Stimulated activated CD8-positive, alpha-beta memory T cell treated with anti-CD3 and anti-CD28 coated beads, Interleukin-7, amount 100 ng/mL, for 48 hours (primary cell): ENCODE measurements at places on chromosomes 7 and 10.
A peak's percentile ranks its signal among the peaks of the same experiment; 100 is the strongest.

DNA sequence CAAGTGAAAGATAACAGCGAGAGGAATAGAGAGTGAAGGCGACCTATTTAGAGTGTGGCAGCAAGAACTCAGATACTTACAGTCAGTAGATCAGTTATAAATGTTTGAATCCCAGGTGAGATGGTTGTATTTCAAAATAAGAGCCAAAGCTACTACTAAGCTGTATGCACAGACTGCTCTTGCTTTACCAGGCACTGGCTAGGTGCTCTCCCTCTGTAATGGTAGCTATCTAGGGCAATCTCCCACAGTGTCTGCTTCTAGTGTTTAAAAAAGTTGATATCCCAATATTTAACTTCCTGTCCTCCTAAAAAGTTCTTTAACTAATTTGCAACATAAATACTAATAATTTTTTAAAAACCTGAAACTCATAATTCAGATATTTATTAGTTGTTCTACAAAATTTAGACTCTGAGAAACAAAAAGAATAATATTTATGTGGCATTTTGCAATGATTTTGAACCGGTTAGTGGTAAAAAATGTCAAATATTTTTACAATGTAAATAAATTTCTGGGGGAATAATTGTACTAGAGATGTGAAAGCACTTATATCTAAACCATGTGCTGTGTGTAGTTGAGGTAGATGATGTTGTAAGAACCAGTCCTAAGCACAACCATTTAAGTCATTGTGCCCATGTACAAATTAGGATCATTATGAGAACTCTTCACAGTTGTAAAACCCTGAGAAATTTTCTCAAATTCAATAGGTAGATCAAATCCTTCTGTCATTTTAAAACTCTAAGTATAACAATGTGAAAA, 349.3 kb upstream of the SEMA3D start:
- no peak for DNase-seq

DNA sequence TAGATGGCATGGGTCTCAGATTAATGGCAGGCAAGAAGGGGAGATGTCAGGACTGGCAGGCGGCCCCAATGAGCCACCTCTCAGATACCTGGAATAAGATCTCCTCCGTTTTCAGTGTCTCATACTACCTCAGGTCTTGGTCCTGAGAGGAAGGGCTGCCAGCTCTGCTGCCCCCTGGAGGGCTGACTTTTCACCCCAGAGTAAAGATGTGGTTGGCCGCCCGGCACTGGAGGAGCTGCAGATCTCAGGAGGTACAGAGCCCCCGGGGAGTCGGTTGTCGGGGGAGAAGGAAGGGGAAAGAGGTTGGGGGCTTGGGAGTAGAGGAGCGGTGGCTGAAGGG, 642 bp upstream of the COL13A1 start:
- DNase-seq: peak; percentile 11

- no peak for DNase-seq
Observed at GRCh38 chr7:123905714-123906113, 19.3 kb upstream of the SPAM1 start.

GRCh38 chr10:22754296-22754695, 39.9 kb upstream of the PIP4K2A start:
- no peak for DNase-seq

- DNase-seq: no peak
Observed at GRCh38 chr7:38928506-38928905, 19.5 kb upstream of the VPS41 start.

- no peak for DNase-seq
Observed at GRCh38 chr7:76395965-76396726, 13.4 kb downstream of the SSC4D start.

- DNase-seq: no peak
Observed at GRCh38 chr10:125868372-125868975, 12.6 kb downstream of the DHX32 start.

DNA sequence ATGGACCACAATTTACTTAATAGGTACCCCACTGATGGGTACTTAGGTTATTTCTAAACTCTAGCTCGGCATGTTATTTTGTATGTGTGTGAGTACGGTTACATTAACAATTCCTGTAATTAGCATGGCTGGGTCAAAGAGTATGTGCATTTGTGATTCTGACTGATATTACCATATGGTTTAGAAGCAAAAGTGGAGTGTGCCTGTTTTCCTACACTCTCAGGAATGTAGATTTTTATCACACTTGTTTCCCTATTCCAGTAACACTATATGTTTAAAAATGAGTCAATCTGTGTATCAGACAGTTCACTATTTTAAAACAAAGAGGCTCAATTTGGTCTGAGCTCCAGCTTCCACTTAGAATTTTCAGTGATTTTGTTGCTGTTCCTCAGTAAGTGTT, 44.6 kb upstream of the GSDME start:
- no peak for DNase-seq
